ENCODE measurements at places on chromosomes 16 and 17.

- DNase-seq, result no peak
These were observed 15.2 kb upstream of the MTSS2 start for GRCh38 chr16:70701036-70701435.

DNA sequence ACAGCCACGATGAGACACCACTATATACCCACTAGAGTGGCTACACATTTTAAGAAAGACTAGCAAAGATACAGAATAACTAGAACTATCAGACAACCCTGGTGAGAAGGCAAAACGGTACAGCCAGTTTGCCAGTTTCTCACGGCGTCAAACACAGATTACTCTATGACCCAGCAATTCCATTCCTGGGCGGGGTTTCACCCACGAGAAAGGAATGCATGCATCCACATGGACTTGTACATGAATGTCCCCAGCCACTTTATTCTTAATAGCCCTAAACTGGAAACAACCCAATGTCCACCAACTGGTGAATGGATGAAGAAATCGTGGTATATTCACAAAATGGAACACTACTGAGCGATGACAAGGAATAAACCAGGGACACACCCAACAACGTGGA, 74.5 kb downstream of the MYH10 start:
- DNase-seq, result no peak

DNA sequence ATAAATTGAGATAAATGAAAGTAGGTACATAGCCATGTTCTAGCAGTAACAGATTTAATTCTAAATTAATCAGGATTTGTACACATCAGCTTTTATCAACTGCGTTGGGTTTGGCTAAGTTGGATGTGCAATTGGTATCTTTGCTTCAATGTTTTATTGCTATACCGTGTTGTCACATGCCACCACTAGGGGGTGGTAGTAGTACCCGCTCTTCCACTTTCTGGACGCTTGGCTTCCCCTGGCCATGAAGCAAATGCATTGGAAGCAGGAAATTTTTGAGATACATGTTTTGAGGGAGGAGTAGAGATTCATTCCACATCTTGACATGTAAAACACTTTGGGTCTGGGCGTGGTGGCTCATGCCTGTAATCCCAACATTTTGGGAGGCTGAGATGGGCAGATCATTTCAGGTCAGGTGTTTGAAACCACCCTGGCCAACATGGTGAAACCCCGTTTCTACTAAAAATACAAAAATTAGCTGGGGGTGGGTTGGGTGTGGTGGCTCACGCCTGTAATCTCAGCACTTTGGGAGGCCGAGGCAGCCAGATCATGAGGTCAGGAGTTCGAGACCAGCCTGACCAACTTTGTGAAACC, 58.6 kb downstream of the EMP2 start:
- DNase-seq, result peak; percentile 3

- DNase-seq, result no peak
These were observed 267.9 kb downstream of the CPPED1 start for GRCh38 chr16:12535535-12536411.

DNA sequence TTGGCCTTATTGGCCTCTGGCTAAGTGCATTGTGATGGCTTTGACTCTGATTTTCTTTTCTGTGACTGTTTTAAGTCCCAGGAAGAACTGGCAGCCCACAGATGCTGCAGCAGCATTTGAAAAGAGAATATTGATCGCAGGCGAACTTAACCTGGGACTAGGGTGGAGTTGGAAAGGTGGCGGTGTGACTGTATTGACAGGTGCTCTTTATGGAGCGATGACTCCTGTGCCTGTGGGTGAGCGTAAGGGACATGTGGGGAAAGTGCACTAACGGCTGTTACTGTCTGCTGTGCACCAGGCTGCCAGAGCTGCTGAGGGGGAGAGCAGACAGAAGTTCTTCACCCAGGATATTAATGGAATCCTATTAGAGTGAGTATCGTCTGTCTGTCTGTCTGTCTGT, 21.3 kb downstream of the UBN1 start:
- no peak for DNase-seq

GRCh38 chr16:50153596-50154419, 702 bp downstream of the TENT4B start:
- DNase-seq, result peak; percentile 32

DNA sequence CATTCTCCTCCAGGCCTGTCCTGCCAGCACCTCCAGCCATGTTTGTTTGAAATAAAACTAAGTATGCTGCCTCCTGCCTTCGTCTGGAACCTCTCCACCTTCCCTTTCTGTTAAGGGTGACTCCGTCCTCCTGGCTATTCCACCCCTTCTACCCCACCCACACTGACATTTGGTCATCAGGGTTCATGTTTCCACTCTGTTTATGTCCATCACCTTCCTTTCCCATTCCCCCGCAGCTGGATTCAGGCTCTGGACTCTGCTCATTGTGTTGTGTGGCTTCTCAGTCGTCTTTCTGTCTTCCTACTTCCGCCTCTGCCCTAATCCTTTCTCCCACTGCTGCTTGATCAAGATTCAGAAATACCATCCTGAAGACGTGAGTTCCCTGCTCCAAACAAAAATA, 28.6 kb downstream of the EPN2 start:
- no peak for DNase-seq

DNA sequence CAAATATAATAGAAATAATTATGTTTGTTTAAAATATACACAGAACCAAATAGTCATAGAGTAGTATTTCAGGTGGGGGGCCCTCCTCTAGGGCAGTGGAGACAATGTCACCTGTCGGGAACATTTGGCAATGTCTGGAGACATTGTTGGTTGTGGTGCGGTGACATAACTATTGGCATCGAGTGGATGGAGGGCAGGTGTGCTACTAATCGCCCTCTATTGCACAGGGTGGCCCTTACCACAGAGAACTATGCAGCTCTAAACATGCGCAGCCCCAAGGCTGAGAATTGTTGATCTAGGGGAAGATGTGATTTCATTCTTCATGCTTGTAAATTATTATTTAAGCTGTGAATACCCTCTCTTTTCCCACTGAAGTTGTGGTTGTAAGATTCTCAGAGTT, 594.0 kb downstream of the WWOX start:
- DNase-seq, result no peak

DNA sequence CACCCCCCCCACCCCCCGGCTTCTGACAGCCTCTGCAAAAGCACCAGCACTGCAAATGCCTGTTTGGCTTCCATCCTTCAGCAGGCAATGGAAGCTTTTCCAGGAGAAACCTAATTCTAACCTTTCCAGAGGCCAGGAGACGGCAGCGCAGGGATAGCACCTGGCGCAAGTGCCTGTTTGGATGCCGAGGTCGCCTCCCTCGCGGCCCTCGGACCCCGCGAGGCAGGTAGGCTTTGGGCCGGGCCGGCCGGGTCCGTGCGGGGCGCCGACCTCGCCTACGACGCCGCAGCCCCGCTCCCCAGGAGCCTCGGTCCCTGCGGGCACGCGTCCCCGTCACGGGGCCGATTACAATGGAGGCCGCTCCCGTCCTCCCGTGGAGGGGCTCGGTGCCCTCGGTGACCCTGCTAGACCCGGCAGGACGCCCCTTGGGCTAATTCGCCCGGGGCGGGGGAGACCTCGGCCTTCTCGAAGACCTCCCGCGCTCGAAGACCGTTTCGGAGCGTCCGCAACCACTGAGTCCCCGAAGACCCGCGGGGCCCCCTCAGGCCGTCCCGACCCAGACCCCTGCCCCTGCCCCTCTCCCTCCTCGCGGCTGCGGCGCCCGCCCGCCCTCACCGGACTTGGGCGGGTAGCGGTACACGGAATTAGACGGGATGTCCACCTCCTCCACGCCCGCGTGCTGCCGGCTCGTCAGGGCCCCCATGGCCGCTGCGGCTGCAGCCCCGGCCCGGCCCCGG, 587 bp downstream of the RNF157 start:
- no peak for DNase-seq

DNA sequence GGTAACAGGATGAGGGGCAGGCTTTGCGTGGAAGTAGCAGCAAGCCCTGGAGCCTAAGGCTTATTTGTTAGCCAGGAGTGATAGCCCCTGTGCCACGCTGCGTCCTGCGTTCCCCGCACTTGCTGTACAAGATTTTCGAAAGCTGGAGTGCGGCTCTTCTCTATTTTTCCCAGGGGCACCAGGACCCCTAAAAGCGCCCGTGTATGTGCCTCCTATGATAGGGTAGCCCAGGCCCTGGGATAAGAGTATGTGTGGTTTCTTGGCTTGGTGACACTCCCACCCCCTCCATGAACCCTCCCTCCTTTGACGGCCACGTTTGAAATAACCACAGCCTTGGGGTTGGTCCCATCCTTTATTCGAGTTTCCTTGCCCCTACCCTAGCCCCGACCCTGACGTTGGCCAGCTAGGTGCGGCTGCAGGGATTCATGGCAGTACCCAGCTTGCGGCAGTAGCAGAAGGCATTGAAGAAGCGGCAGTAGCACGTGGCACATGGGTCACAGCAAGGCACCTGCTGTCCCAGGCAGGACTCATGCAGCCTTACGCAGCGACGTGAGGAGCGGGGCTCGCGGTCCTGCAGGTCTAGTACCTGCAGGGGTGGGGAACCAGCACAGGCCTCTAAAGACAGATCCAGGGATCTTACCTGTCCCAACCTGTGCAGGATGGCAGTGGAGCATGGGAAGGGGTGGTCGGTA, 968 bp downstream of the AGRP start:
- no peak for DNase-seq

DNA sequence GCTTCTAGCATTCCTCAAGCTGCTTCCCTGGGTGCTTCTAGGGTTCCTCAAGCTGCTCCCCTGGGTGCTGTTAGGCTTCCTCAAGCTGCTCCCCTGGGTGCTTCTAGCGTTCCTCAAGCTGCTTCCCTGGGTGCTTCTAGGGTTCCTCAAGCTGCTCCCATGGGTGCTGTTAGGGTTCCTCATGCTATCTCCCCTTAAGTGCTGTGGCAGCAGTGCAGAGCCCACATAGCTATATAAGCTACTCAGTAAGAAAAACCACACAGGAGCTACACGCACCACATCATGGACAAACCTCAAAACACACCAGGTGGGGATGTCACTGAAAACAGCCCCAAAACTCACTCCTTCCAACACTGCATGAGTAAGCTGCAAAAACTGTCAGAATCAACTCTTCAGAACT, 35.2 kb downstream of the ANKRD11 start:
- no peak for DNase-seq

DNA sequence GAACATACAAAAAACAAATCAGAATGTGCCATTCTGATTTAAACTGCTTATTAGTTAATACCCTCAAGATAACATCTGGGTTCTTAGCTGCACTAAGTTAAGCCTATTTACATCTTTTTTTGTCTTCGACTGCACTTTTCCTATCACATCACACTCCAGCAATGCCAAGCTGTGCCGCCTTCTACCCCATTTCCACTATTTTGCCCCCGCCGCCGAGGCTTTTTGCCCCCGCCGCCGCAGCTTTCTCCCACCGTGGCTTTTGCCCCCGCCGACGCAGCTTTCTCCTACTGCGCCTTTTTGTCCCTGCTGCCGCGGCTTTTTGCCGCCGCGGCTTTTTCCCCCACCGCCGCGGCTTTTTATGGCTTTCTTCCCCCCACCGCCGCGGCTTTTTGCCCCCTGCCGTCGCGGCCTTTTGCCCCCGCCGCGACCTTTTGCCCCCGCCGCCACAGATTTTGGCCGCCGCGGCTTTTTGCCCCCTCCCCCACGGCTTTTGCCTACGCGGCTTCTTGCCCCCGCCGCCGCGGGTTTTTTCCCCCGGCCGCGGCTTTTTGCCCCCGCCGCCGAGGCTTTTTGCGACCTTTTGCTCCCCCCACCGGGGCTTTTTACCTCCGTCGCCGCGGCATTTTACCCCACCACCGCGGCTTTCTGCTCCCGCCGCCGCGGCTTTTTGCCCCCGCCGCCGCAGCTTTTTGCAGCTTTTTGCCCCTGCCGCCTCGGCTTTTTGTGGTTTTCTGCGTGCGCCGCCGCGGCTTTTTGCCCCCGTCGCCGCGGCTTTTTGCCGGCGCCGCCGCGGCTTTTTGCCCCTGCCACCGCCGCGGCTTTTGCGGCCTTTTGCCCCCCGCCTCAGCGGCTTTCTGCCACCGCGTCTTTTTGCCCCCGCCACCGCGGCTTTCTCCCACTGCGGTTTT, 331.4 kb upstream of the WSB1 start:
- no peak for DNase-seq

DNA sequence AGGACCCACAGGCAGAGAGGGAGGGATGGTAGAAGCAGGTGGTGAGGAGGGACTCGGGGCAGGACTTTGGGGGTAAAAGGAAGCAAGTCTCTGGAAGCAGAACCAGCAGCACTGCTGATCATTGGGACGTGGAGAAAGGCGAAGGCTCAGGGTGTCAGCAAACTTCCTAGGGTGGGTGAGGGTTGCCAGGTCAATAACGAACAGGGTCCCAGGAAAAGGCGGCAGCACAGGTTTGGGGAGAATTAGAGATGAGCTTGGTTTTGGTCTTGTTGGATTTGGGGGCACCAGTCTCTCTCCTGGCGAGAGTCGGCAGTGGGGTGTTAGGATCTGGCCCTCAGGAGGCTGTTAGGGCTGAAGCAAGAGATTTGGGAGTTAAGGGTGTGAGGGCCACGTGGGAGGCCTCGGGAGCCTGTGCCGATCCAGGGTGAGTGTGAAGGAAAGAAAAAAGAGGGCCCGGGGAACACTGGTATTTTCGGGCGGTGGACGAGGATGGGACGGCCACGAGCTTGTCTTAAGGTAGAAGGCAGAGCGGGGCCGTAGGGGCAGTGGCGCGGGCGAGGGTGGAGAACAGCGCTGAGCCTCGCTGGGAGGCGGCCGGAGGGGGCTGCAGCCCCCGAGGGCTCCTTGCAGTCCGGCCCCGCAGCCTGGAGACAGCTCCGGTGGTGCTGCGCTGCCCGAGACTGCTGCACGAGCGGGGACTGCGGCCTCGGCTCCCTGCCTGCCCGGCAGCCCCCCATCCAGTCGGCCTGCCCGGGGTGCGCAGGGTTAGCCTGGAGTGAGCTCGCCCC, 765 bp upstream of the ADORA2B start:
- DNase-seq, result no peak

DNA sequence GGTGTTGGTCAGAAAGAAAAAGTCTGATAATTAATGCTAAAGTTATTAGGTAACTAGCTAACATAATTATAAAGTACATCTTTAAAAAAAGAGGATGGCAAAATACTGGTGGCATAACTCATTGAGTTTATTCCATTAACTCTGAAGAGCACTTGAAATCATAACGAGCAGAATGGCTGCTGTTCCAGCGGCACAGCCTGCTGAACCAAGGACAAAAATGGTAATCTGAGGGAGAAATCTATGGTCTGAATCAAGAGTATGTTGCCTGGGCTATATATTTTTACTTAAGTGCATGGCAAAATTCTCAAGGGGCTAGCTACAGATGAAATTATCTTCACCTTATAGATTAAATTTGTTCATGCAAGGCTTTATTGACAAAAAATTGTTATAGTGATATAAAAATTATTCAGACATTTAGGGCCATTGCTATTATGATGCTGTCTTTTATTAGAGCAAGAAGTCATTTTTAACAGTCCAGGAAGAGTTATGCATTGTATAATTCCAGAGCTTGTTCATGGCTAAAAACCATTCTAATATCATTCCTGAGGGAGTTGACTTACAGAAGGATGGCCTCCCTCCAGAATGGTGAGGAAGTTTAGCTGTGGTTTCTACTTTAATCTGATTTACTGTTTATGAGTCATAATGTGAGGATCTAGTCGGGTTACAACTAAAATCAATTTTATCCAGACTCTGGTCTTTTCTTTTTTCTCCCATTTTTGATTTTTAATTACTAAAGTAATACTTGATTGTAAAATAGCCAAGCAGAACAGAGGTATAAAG, 41.4 kb upstream of the ANKFN1 start:
- DNase-seq, result no peak

Data from activated CD8-positive, alpha-beta memory T cell treated with anti-CD3 and anti-CD28 coated beads for 1 hour (primary cell).